ENCODE measurements at places on chromosomes 7 and 10. TPM values are rescaled to one million over a fixed set of nuclear protein-coding genes. Genes with fewer than 3 reads are reported as not detected.

The GPR15LG gene
- total RNA-seq, result not detected

The LRRD1 gene
- total RNA-seq, result 0.17 TPM

The CREB3L2 gene
- 29.8 TPM for total RNA-seq

The TMEM229A gene
- total RNA-seq, result not detected

The PON3 gene
- total RNA-seq, result not detected

The SFTPA1 gene
- not detected for total RNA-seq

The BCL7B gene
- 52.3 TPM for total RNA-seq

The MBL2 gene
- total RNA-seq, result not detected

The PNLIPRP1 gene
- not detected for total RNA-seq

The ELAPOR2 gene
- total RNA-seq, result 4.4 TPM

The TMEM176A gene
- total RNA-seq, result 0.15 TPM

The PHYHIPL gene
- not detected for total RNA-seq

The GRM3 gene
- total RNA-seq, result not detected

The CPED1 gene
- 30.4 TPM for total RNA-seq

The GIMAP1 gene
- total RNA-seq, result not detected

The SCIN gene
- not detected for total RNA-seq

The EVX1 gene
- total RNA-seq, result not detected

The ABI1 gene
- total RNA-seq, result 31.7 TPM
